ENCODE measurements at places on chromosomes 2 and 18.

DNA sequence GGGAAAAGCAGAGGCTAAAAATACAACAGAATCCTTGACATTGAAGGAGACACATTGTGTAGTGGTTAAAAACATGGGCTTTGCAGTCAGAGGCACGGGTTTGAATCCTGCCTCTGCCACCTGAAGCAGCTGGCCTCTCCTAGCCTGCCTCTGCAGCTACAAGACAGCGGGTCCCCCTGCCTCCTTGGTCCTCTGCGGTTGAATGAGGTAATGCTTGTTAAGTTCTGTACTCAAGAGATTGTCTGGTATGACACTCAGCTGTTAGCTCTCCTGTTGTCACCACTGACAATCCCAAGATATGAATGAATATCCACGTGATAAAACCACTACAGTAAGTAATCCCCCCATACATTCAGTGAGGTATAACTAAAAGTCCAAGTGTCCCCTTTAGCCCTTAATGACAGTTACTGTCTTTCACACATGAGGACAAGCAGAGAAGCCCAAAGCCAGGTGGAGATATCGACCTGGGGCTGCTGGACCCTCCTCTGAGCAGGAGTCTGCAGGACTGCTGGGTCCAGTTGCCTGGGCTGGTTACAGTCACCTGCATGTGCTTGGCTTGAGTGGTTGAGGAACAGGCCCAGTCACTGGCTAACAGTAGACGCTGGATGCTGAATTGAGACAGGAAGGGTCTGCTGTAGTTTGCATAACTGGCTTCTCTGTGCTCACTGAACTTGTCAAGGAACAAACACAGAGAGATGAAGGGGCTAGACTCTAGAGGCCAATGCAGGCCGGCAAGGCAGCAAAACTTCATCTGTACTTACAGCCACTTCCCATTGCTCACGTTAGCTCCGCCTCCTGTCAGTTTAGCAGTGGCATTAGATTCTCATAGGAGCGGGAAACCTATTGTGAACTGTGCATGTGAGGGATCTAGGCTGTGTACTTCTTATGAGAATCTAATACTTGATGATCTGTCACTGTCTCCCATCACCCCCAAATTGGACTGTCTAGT, 85.5 kb downstream of the TGFA start:
- no peak for DNase-seq

DNA sequence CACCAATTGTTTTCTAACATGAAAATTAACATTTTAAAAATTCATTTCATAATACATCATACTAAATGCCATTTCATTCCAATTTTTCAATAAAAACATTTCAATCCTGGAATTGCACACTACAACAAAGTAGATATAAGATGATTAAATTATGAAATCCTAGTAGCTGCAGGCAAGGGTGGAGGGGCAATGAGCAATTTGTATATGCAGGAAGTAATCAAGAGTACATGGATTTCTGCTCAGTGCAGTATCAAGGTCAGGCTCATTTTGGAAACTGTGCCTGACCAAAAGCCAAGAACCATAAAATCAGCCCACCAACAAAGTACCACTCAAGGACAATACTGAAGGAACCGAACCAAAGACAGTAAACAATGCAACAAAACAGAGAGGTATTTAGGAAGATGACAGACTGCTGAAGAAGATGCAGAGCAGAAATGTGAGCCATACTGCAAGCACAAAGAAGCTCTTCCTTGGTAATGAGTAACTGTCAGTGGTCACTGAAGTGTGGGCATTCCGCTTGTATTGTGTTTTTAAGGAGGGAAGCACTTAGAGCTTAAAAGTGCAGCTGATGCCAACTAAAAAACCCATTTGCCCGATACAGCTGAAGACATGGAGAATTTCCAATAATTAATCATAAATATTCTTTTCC, 34.5 kb upstream of the DSEL start:
- DNase-seq = no peak

DNA sequence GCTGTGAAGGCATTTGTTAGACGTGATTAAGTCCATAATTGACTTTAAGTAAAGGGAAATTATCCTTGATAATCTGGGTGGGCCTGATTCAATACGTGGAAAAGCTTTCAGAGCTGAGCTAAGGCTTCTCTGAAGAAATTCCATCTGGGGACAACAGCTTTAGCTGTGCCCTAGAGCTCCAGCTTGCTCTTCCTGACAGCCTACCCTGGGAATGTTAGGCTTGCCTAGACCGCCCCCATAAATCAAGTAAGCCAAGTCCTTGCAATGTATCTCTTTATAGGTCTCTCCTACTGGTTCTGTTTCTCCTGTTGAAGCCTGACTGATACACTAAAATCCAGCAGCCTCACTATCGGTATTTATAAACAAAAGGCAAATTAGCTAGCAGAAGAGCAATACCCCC, 160.0 kb downstream of the STK39 start:
- DNase-seq = no peak

GRCh38 chr2:38315707-38316333, 61.3 kb downstream of the ATL2 start:
- no peak for DNase-seq

DNA sequence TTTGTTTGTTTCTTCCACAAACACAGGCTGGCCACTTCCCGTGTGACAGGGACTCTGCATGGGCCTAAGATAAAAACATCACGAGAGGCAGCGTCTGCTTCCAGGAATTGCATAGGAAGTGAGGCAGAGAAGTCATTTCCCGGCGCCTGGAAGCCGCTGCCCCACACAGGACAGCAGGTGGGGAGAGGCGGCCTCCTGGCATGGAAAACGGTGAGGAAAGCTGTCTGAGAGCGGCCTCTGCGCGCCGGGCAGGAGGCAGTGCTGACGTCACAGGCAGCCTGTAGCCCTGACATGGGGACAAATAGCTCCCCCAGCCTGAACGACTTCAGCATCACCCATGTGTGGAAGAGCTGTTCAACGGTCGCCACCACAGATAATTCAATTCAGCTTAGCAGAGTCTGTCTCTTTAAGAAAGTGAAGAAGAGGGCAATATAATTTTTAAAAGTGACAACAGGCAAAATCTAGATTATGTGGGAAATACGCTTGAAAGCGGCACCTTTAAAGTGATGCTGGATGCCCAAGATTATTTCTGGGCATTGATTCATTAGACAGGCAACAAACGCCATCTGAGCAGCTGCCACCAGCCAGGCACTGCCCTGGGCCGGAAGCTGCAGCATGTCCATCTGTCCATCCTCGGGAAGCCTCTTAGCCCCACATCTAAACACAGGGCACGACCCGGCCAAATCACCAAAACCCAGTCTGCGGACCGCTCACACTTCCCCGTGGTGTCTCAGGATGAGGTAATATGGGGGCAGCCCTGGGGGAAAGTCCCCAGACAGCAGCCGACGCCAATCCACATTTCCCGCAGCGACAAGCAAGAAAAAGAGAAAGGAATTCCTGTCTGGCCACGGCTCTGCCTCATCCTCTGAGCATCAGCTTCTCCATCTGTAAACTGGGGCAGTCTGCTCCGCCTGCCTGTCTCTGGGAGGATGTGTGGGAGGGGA, 138.9 kb downstream of the PXDN start:
- no peak for DNase-seq

DNA sequence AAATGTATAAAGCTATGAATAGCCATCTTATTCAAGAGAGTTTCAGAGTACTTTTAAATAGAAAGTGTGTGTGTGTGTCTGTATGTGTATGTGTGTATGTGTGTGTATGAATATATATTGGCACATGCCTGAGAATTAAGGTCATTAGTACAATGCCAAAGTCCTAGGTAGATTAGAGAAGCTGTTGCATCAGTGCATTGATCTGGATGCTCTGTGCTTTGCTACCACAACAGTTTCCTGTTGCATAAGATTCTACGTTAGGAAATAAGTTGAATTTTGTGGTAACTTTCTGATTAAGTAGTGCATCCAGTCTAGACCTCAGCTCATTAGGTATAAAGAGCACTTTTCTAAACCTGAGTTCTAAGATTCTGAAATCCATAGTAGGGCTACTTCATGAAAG, 1102.8 kb upstream of the KLHL29 start:
- DNase-seq = no peak

DNA sequence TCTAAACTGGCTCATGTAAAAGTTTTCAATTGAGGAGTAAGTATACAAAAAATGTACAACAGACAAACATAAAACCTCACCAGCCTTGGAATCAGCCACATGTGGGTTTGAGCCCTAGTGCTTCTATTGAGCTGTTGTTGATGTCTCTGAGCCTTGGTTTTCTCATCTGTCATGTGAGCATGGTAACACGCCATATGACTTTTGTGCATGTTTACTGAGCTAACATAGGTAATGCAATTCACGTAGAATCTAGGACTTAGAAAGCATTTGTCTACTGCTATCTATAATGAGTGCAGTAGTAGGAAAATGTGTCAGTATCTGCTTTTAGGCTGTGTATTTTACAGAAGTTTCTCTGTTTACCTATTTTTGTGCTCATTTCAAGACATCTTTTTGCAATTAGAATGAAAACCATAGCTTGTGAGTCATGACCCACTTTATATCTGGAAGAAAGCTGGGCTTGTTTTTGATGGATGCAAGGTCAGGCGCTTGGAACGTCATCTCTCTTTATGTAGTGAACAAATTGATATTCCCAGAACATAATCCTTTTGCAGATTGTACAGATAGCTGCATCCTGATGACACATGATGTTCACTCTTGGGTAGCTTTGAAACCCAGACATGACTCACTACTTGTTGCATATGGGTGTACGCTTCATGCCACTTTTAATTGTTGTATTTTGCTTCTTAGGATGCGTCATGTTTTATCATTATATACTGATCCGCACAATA, 94.3 kb downstream of the RNF144A start:
- DNase-seq = no peak

DNA sequence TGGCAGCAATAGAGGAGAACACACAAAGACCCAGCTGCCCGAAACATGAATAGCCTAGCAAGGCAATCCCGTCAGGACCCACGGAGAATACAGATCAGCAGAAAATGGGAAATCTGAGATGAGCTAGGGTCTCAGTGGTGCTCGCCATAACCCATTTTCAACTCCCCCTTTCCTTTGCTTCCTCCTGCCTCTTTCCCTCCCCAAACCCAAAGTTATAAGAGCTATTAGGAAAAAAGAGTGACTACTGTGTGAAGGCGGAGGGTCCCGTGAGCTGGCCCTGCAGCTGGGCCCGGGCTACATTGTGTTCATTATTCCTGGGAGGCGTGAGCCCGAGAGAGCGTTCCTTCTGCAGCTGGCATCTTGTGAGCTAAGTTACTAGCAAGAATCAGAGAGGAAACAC, 118.4 kb downstream of the PID1 start:
- DNase-seq = no peak

DNA sequence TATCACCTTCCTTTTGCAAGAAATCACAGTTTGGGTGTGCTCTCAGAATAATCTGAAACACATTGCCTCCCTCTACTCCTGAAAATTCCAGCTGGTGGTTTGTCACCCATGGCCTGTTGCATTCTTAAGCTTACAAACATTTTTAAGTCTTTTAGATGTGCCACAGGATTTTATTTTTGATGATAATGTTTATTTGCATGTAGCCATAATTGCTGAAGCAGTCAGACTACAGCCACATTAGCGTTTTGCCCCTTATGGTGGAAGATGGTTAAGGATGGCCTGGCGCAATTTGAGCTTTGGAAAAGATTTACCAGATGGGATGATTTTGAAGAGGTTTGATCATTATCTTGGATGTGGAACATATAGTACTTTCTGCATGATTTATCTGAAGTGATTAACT, 439.5 kb downstream of the MEIS1 start:
- DNase-seq = no peak

- DNase-seq = no peak
These were observed 14.7 kb upstream of the EML6 start for GRCh38 chr2:54708584-54709335.

DNA sequence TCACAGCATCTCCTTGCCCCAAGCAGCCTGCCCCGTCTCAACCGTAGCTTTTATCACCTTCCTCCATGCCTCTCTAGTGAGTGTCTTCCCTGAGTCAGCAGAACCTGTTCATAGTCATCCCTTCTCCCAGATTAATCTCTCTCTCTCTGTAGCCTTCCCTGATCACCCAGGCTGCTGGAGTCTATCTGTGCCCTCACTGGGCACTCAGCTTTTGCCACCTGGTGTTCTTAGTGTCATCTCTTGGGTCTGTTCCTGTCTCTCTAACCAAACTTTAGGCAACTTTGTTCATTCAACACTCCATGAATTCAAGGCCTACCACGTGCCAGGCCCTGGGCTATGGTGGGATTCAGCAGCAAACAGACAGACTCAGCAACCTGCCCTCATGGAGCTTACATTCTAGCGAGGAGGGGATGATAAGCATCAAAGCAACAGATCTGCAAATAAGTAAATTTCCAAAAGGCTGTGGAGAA, 159.1 kb downstream of the SMAD7 start:
- DNase-seq = no peak

DNA sequence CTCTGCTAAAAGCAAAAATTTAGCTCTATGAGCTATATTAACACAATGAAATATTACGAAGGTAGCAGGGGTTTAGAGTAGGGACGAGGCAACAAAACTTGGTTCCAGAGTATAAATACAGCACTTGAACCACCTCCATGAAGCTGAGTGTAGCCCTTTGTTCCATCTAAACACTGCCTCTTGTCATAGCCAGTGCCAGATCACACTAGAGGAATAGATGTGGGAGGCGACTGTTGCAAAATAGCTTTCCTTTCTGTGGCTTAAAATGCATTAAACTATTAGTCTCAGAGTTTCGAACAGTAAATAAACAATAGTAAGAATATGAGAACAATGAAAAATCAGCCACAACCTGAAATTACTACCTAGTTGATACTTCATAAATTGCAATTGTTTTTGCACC, 29.8 kb downstream of the PIEZO2 start:
- DNase-seq = no peak

DNA sequence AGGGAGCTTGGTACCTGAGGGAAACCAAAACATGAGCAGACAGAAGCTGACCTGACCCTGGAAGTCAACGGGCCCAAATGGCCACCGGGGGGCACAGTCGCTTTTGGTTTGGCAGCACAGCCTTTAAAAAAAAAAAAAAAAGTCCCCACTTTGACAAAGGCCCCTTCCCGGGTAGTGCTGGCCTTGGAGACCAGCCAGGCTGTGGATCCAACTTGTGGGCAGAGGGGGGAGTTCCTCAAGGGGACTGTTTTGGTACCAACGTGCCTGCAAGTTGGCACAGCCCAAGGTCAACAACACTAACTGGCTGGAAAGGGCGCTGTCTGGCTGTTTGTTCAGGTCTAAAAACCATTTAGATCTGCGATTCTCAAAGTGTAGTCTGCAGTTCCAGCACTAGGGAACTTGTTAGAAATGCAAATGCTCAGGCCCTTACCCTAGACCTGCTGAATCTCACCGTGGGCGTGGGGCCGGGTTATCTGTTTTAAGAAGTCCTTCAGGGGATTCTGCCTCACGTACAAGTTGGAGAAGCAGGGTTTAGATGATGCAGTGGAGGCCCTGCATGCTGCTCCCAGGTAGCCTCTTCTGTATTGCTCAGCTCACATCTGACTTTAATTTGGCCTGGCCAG, 83.0 kb downstream of the LPIN1 start:
- DNase-seq = peak; percentile 57

DNA sequence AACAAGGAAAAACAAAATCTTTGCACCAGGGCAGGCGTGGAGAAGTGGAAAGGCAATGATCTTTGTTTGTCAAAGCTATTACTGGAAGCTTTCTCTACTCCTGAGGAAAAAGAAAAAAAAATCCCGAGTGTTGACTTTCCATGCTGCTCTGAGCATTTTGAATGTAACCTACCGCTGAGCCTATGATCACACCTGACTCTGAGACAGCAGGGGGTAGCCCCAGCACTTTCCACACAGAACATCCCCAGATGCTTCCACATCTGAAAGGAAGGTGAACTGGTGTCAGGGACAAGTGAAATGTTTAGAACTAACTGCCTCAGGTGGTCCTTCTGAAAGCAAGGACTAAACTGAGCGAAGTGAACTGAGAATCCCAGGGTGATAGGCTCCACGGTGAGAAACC, 1315.1 kb upstream of the DDX18 start:
- DNase-seq = no peak

GRCh38 chr18:27605107-27605834, 420.2 kb upstream of the CHST9 start:
- no peak for DNase-seq
